Activated CD4-positive, CD25-positive, alpha-beta regulatory T cell treated with anti-CD3 and anti-CD28 coated beads, Interleukin-2, amount 50 U/mL, for 24 hours (primary cell): ENCODE measurements at places on chromosomes 11 and 22.

- no peak for ATAC-seq
These were observed 861.8 kb downstream of the LRRC4C start for GRCh38 chr11:40597546-40598113.

DNA sequence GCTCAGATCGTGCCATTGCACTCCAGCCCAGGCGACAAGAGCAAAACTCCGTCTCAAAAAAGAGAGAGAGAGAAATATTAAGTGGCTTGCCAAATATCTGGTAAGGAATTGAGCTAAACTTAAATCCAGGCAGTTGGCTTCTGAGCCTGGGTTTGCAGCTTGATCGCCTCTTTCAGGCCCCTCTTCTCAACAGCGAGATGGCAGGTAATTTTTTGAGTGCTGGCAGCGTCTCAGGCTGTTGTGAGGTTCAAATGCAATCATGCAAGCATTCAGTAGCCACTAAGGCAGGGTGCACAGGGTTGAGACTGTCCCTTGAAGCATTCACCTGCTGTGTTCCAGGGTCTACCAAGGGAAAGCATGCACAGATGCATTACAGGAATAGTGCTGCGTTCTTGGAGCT is 670 bp upstream of the CTSF start:
- no peak for ATAC-seq

GRCh38 chr22:37486224-37486845 is at the start of gene MFNG:
TSS of gene MFNG (minus strand) at chr22:37486384. CDS start at chr22:37486177, 207 bp downstream.
- ATAC-seq: peak; percentile 70

GRCh38 chr11:63622323-63622722 is 8.1 kb upstream of the PLAAT3 start:
- no peak for ATAC-seq

DNA sequence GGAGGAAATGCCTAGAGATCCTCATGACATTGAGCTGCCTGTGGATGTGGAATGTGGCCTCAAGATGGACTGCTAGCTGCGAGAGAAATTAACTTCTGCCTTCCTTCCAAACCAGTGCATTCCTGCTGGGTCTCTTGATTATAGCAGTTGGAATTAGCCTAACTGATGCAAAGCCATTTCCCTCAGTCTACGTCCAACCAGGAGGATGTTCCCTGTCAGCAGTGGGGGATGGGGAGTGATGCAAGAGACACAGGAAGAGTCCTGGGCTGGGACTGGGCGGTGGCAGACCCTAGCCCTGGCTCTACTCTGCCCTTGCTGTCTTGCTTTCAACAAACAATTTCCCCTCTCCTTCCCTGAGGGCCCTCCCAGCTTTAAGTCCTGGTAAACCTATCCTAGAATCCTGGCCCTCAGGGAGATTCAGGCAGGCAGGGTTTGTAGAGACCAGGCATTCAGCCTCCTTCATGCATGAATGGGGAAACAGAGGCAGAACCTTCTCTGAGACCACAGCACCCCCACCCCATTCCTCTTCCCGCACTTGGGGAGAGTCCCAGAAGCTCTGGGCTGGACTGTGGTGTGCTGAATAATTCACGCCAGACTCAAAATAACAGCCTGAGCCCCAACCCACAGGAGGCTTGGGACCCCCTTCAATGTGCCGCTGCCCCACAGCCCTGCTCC is 17.0 kb downstream of the C11orf96 start:
- ATAC-seq: no peak

DNA sequence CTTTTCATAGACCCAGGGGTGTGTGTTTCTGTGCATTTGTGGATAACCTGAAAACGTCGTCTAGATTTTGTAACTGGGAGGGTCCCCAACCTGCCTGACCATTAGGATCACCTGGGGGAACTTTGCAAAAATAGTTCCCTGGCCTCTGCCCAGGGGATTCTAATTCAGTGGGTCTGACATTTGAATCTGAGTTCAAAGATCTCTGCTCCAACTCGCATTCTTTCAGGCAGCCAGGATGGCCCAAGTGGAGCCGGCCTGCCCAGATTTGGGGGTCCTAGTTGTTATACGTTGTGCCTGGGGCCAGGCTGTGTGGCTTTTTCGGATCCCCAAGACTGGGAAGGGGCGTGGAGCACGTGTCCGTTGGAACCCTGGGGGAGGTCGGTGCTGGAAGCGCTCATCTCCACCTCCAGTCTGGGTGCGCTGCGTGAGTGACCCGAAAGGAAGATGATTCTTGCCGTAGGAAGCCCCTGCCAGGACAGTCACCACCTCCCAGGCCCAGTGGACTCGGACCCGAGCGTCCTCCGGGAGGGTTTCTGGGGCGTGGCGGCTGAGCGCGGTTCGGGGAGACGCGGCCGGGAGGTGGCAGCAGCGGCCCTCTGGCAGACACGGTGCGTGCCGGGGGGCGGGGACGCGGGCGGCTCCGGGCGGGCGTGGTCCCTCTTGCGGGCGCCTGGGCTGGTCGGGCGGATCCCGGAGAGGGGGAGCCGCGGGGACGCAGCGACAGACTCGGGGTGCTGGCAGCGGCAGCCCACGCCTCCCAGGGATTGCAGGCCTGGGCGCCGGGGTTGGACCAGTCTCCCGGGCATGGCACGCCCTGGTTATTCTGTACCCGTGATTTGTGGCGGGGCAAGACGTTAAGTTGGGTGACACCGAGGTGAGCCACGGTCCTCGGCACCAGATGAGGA is 29.2 kb upstream of the PLET1 start:
- peak; percentile 93 for ATAC-seq

DNA sequence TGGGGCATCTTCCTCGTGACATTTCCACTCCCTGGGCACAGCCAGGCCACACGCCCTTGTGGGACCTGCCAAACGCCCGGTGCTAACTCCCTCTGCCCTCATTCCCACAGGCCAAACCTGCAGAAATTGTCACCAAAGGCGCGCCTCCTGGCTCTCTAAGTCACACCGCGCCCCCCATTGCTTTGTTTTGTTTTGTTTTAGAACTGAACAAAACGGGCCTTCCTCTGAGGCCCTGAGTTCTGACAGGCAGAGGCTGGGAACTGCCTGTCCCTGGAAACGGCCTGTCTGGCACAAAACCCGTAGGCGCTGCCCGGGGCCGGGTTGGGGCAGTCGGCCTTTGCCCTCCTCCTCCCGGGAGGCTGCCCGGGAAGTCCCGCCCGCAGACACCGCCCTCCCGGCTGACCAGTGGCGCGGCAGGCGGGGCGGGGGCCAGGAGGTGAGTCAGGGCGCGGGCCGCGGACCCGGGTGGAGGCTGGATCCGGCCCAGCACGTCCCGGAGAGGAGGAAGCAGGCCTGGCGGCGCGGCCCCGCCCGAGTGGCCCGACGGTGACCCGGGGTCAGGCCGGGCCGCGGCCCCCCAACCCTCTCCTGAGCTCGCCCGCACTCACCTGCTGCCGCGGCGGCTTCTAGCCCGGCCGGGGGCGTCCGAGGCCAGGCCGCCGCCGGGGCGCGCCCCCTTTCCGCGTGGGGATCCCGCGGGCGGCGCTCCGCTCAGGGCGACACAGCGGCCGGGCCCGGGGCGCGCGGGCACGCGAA is 465 bp downstream of the SUN2 start:
- peak; percentile 8 for ATAC-seq

- no peak for ATAC-seq
These were observed 586 bp downstream of the TTLL1 start for GRCh38 chr22:43088627-43088983.

DNA sequence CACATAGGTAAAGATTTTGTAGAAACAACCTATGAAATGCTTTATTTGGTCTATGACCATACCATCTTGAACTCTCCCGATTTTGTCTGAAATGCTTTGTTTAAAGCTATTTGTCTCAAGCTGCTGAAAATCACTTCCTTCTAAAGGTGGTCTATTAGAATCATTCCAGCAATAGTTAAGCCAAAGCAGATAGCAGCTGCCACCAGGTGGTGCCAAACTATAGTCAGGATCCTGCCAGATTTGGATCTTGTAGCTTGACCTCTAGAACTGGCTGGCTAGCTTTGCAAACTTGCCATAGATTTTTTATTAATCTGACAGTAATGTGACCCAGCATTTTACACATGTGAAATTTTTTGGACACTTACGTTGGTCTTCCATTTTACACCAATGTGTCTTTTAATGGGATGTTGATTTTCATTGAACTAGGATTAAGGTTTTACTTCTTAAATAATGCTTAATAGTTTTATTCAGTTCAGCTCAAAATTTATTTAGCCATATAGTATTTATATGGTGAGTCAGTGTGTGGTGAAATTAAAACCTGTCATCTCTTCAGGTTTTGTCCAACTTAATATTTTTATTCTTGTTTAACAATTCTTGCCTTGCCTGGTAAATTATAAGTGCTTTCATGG is 19.7 kb downstream of the CTR9 start:
- no peak for ATAC-seq

DNA sequence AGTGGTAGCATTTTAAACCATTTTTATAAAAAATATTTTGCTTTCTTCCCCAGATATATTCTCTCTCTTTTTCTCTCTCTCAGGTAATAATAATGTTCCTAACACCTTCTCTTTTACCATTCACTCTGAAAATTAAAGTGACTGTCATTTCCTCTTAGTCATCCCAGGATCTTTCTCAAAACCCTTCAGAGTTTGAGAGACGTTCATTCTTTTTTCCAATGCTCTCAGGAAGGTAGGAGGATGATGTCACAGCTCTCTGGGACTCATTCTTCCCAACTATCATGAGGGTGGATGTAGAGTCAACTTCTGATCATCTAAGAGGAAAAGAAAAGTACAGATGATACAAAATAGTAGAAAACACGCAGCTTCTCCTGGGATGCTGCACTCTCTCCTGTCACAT is 60.2 kb upstream of the CRTAM start:
- peak; percentile 63 for ATAC-seq

- no peak for ATAC-seq
These were observed at the start of gene INPP5J for GRCh38 chr22:31122532-31123291. TSS of gene INPP5J (plus strand) at chr22:31122966. CDS start at chr22:31123015, 49 bp downstream.

GRCh38 chr11:47147681-47148080 is 29.0 kb downstream of the ARFGAP2 start:
- ATAC-seq: no peak

DNA sequence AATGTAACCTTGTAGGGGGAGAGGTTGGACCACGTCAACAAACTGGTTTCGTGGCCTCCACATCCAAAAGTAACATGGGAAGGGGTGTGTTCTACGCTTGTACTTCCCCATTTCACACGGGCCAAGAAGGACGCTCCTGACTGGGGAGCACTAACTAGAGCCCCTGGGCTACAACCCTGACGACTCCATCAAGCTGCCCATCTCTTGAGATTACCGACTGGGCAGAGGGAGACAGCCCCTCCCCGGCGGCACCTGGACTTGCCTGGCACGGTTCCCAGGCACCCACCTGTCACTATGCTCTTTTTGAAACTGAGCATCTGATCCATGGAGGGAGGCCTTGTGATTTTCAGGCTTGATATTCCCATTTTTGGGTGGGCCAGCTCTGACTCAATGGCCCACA is 68.5 kb downstream of the SHANK2 start:
- no peak for ATAC-seq

- ATAC-seq: no peak
These were observed 281.1 kb downstream of the FAT3 start for GRCh38 chr11:92505689-92506088.
